ENCODE measurements at places on chromosomes 4 and X.

DNA sequence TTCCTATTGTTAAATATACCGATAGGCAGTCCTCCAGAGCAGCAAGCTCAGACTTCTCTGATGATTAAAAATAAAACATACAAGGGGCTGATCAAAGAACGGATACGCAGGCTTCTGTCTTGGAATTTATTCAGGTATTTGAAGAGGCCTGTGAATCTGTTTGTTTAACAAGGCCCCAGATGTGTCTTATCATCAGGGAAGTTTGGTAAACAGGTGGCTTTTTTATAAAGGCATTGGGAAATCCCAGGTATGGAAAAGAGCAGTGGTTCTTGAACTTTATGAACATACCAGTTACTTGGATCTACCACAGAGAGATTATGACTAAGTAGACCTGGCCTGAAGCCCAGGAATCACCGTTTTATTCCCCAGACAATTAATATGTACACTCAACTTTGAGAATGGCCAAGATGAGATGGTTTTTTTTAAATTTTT lies 47.9 kb downstream of the SOWAHB start:
- DNase-seq, result no peak

DNA sequence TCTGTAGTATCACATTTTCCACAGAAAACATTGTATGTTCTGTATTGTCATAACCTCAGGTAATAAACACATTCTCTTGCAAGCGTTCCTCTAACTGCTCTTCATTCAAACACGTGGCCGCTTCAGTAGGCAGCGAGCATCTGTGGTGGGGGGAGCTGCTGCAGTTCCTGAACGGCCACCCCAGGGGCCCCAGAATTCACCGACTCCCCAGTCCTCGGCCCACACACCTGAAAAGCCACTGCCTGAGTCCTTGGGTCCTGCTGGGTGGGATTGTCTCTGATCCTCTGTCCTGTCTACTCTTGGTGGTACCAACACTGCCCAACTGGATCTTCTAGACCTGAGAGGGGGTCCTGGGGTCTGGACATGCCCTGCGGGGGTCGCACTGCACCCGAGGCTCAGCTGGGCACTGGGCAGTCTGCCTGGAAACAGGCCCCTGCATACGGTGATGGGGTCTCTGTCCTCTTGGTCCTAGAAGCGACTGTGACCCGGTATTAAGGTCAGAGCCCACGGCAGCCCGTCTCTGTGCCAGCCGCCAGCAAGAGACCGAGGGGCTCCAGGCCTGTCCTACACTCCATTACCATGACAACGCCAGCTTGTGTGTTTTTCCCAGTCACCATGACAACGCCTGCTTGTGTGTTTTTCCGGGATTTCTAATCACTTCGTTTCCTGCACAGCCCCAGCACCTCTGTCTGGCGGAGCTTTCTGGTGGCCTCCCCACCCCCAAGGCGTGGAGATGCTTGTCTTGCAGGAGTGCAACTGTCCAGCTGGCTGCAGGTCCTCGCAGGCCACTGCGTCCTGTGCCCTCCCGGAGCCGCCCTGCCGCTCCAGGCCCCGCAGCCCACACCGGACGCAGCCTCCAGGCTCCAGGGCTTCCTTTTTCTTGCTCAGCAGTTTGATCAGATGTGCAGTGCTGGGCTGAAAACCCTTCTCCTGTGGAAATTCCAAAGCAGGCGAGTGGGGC lies 16.0 kb downstream of the CTBP1 start:
- DNase-seq, result peak; percentile 80

GRCh38 chr4:22435652-22436051 lies 80.2 kb downstream of the ADGRA3 start:
- no peak for DNase-seq

DNA sequence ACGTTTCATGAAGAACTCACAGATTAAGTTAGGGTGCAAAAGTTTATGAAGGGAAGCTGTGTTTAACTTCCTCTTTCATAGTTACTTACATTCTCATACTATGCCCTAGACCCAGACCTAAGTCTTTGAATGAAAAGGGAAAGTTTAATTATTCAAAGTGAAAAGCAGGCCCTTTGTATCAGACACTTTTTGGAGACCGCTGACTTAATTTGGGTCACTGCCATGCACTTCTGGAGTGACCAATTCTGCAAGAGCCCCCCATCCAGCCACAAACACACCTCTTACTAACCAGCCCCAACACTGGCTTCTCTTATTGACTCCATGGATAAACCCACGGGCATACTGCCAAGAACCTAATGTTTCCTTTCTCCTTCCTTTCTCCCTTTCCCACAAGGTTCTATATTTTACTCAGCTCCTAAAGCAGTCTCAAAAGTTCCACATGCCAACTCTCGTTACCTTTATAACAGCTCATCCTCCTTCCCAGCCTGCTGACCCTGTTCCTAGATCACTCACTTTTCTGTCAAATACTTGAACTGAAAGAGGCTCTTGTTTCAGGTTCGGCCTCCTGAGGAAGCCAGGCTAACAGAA lies 34.5 kb downstream of the ABCE1 start:
- DNase-seq, result peak; percentile 30

DNA sequence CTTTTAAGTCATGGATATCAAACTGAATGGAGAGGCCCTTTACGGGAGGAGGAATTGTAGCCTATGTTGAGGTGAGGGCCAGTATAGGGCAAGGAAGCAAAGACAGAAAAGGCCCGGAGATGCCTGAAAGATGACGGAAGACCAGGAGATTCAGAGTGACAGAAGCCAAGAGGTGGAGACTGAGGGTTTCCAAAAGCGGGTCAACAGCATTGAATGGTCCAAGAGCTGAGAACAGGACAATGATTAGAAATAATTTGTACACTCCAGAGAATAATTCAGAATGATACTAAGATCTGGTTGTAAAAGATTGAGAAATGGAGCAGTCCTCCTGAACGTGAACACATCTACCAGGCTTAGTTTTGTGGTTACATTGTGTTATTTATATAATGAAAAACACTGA lies 45.5 kb upstream of the ZNF518B start:
- DNase-seq, result no peak

GRCh38 chrX:130027569-130027968 lies 45.1 kb downstream of the BCORL1 start:
- DNase-seq, result no peak

DNA sequence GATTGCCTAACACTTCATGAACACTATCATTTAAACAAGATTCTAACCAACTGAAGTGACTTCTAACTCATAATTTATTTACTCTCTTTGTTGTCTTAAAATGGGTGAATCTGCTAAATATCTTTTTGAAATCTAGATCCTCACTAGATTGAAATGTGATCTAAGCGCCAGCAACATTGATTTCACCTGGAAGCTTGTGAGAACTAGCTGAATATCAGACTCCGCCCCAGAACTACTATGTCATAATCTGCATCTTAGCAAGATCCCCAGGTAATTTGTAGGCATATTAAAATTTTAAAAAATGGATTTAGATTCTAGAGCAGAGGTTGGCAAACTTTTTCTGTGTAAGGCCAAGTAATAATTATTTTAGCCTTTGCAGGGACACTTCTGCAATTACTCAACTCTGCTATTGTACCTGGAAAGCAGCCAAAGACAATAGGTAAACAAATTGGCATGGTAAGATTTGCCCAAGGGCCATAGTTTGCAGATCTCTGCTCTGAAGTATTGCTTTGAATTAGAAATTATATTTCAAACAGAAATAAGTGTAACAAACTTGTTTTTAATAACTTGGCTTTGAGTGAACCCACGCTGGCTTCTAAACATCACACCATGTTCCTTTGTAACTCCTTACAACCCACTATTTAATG lies 121.5 kb downstream of the REELD1 start:
- no peak for DNase-seq

DNA sequence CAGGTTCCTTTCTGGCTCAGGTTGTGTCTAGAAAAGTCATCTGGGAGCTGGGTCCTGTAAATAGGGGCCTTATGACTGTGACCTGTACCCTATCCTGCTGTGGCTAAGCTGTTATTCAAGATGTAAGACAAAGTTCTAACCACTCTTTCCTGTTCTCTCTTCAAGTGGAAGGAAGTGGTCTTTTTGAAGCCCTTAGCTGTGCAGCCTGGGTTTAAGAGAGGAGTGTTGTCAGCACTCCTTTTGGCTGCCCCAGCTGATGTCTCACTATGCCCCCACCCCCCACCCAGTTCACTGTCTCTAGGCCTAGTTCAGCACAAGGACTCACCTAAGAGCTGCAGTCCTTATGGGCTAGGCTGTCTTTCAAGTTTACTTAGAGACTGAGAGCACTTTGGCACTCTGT lies 1069.5 kb downstream of the FAM133A start:
- no peak for DNase-seq
